Inflammatory macrophage treated with lipopolysaccharide for 1 hour (primary cell): ENCODE measurements at places on chromosomes 12 and 14.

- peak; percentile 91 for DNase-seq
These were observed 17.6 kb upstream of the RNASE3 start for GRCh38 chr14:20873370-20874177.

DNA sequence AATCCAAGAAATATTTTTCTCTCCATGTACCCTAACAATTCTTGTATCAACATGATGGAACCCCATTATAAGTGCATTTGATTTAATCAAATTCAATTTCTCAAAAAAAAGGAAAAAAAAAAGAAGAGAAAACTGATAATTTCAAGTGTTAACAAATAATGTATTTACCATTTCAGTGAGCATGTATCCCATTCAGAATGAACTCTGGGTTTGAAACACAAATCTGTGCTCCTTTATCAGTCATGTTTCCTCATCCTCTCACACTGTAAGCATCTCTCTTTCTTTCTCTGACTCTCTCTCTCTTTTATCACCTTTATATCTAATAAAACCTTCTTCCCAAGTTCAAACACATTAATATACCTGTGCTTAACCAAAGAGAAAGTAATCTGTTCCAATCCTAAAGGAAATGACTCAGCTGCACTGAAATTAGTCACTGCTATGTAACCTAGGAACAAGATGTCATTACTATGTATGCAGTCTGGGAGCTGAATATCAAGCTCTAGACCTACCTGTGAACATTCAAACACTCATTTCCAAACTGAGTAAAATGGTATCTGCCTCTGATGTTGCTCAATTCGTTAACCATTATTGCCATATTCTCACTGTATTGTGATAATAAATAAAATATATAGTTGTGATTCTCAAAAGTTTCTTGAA lies 135.0 kb upstream of the LRIG3 start:
- no peak for DNase-seq

DNA sequence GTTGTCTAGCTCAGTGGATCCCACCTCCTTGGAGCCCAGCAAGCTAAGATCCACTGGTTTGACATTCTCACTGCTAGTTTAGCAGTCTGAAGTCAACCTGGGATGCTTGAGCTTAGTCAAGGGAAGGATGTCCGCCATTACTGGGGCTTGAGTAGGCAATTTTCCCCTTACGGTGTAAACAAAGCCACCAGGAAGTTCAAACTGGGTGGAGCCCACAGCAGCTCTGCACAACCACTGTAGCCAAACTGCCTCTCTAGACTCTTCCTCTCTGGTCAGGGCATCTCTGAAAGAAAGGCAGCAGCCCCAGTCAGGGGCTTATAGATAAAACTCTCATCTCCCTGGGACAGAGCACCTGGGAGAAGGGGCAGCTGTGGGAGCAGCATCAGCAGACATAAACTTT lies 16.7 kb upstream of the TAS2R43 start:
- DNase-seq: no peak

DNA sequence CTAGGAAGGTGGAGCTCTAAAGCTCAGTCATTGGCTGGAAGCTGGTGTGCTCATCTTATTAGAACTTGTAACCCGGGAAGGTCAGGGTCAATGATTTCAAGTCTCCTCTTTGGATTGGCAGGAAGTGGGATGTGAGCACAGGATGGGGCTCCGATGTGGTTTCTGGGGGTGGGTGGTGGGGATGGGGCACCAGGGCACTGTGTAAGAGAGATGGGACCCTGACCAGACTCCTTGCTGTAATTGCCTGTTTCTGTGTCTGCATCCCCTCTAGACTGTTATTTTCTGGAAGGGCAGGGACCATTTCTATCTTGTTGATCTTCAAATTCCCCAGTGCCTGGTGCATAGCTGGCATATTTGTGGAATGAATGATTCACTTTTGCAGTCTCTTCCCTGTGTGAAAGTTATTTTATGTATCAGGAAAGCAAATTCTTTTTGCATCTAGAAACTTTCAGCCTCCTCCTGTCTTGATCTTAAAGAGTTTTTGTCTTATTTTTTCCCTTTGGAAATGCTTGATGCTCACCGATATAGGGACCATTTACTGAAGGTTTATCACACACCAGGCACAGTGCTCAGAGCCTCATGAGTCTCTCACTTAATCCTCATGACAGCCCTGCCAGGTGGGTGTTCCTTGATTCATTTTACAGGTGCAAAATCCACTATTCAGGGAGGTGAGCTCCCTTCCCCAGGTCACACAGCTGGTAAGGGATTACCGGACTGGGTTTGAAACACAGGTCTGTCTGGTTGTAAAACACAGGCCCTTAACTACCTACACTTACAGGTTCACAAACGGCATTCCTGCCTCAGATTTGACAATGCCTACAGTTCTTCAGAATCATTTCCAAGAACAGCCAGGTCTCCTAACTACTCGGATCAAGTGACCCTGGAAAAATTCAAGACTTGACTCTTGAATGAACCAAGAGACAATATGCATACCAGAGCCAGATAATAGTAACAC lies 86.9 kb upstream of the IGF1 start:
- DNase-seq: no peak

DNA sequence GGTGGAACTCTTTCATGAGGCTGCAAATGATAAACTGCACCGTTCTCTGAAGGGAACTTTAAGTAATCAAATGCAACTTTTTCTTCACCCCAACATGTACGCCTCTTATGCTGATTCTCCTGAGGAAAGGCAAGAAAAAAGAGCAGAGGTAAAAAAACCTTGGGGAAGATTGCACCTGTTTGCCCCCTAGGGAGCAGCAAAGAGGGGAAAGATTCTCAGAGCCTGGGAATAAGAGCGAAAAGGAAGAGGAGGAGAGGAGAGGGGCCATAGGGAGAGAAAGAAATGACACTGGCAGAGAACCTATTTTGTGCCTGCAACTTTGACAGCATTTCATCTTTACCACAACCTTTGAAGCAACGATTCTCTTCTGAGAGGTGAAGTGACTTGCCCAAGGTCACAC lies 254.6 kb downstream of the KSR2 start:
- no peak for DNase-seq
